Amniotic stem cell (primary cell): ENCODE measurements at places on chromosomes 6 and 20.

- no peak for DNase-seq
These were observed 102.6 kb downstream of the COL21A1 start for GRCh38 chr6:56144538-56145324.

DNA sequence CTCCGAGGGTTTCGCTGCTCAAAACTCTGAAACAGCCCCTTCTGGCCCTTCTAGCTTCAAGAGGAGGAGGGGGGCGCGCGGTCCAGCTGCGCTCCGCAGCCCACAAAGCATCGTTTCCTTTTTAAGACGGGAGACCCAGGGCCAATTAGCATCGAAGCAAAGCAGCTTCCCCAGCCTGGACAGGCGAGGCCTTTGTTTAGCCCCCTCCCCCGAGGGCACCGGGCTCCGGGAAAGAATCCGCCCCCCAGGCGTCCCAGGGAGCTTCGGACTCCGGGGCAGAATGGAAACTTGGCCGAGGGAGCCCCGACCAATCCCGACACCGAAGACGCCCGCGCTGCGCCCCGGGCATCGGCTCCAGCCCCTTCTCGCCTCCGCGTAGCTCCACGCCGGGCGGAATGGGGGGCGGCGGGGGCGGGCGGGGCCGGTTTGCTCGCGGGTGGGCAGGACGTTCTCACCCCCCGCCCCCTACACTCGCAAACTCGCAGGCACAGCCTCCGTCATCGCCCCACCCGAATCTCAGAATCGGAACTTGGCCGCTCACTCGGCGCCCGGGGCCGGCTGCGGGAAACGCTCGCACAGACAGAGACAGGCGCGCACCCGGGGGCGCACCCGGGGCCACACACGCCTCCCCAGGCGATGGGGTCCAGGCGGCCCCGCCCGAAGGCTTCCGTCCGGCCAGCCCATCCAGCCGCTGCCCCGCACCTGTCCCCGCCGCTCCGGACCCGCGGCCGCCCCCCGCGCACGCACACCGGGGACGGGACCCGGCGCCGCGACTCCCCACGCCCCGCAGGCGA, 628 bp downstream of the NKAIN4 start:
- DNase-seq: no peak

DNA sequence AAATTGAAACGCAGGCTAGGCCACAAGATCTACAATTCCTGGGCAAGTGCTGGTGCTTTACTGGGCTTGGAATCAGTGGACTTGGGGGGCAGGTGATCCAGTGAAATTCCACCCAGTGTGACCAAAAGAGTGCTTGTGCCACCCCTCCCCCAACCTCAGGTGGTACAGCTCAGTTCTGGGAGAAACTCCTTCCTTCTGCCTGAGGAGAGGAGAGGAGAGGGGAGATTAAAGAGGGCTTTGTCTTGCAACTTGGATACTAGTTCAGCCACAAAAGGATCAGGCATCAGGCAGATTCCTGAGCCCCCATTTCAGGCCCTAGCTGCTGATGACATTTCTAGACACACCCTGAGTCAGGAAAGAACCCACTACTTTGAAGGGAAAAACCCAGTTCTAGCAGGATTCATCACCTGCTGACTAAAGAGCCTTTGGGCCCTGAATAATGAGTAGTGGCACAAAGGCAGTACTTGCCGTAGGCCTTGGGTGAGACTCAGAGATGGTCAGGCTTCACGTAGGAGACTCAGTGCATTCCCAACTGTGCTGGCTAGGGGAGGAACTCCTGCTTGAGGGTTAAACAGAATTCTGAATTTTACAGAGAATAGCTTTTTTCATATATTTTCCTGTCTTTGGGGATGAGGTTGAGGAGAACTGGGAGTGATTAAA, 446.7 kb downstream of the BMP2 start:
- DNase-seq: no peak

DNA sequence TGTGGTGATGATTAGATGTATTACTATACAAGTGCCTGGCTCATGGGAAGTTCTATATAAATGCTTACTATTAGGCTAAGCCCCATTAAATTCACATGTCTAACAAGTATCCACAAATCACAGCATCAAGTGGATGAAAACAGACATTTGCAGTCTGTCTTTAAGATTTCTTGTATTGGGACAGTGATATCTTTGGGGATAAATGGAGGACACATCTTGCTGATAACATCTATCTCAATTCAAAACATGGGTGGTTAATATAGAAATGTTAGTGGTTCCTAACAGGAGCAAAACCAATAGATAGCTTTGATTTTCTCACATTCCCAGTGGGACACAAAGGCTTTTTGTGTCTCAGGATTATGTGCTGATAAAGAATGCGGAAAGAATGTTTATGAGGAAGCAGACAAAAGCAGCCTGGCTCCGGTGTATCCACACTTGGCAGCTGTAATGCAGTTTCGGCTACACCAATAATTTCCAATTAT, 29.3 kb downstream of the PTPRK start:
- DNase-seq: no peak
